ENCODE measurements at places on chromosomes 1 and 21. TPM values are rescaled to one million over a fixed set of nuclear protein-coding genes. Genes with fewer than 3 reads are reported as not detected.

- no peak for DNase-seq
Measured at GRCh38 chr1:153035211-153035610, 4.2 kb downstream of the SPRR1B start.

LMX1A gene
- total RNA-seq = not detected

DNA sequence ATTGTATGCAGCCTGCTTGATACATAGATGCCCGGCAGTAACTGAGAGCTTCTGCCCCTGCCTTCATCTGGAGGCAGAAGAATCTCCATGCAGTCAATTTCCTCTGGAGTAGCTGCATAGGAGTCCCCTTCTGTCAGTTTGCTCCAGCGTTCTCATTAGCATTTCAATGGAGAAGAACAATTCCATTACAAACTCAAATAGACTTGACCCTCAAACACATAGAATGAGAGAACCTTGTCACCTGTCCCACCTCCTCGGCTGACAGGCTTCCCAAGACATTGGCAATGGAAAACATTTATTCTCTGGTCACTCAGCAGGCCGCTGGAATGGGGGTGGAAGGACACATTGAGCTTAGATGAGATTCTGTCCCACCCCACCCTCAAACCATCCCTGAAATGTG lies 45.6 kb upstream of the TMEM51 start:
- no peak for DNase-seq

GRCh38 chr1:220003610-220004299 lies 42.5 kb downstream of the EPRS1 start:
- DNase-seq = no peak

GRCh38 chr1:21704145-21704544 lies 35.0 kb upstream of the RAP1GAP start:
- DNase-seq = no peak

- DNase-seq = no peak
Measured at GRCh38 chr1:18951818-18952391, 4.6 kb downstream of the IFFO2 start.

- no peak for DNase-seq
Measured at GRCh38 chr1:93704052-93704451, 22.4 kb upstream of the BCAR3 start.

DNA sequence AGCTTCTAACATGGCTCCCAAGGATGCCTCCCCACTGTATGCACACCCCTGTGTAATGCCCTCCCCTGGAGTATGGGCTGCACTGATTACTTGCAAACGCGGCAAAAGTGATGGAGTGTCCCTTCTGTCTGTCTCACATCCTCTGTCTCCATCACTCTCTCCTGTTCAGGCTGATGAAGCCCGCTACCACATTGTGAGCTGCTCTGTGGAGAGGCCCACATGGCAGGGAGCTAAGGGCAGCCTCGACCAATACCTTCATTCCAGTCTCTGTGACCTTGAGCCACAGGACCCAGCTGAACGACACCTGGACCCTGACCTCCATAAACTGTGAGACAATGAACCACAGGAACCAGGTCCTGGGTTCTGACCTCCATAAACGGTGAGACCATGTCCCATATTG lies 154.1 kb upstream of the ETV3 start:
- DNase-seq = no peak

- no peak for DNase-seq
Measured at GRCh38 chr1:44696789-44697345, 22.4 kb downstream of the ARMH1 start.

GRCh38 chr1:25430967-25431881 lies 527 bp downstream of the MACO1 start:
- no peak for DNase-seq

SYNC gene
- total RNA-seq = 11.8 TPM

GRCh38 chr1:94032637-94033036 lies 88.3 kb downstream of the ABCA4 start:
- no peak for DNase-seq

GRCh38 chr1:227941509-227942020 lies 6.2 kb downstream of the WNT9A start:
- no peak for DNase-seq

GRCh38 chr1:3669421-3669821 lies 17.1 kb downstream of the TP73 start:
- no peak for DNase-seq

- no peak for DNase-seq
Measured at GRCh38 chr1:56028244-56028643, 551.1 kb downstream of the PLPP3 start.

PDZK1 gene
- total RNA-seq = 0.14 TPM

SLC25A34 gene
- total RNA-seq = 0.42 TPM

DNA sequence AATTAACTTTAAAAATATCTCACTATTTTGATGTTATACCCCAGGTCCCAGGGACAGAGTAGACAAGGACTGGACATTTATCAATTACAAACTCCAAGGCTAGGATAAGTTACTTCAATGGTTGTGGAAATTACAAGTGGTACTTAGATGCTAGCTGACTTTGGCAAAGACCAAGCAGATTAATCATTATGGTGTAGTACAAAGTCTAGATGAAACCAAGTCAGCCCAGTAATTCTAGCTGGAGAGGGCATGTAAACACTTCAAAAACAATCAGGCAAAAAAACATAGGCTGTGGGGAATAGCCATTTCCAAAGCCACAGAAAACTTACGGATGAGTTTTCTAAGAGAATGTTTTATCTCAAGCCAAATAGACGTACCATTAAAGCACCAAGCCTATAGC lies 124.5 kb downstream of the TSEN15 start:
- no peak for DNase-seq

- no peak for DNase-seq
Measured at GRCh38 chr1:208852911-208853310, 608.7 kb upstream of the PLXNA2 start.

C1orf94 gene
- total RNA-seq = not detected

RNF223 gene
- total RNA-seq = not detected

OR10Z1 gene
- not detected for total RNA-seq

FCGR2B gene
- not detected for total RNA-seq

DNA sequence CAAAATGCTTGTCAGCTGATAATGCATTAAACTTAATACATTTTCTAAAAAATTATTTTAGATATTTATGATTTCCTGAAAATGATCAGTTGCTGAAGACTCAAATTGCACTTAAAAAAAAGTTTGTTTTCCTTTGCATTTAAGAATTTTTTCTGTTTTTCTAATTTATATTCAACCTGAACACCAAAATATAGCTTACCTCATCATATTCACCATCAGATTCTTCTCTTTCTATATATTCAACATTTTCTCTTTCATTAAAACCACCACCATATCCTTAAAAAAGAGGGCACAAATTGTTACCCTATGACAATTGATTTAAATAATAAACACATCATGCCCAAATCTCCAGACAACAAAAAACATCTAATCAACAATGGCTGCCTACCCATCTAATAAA lies 8.6 kb downstream of the ZRANB2 start:
- DNase-seq = no peak

- DNase-seq = no peak
Measured at GRCh38 chr1:30011970-30012369, 711.4 kb downstream of the MATN1 start.

DNA sequence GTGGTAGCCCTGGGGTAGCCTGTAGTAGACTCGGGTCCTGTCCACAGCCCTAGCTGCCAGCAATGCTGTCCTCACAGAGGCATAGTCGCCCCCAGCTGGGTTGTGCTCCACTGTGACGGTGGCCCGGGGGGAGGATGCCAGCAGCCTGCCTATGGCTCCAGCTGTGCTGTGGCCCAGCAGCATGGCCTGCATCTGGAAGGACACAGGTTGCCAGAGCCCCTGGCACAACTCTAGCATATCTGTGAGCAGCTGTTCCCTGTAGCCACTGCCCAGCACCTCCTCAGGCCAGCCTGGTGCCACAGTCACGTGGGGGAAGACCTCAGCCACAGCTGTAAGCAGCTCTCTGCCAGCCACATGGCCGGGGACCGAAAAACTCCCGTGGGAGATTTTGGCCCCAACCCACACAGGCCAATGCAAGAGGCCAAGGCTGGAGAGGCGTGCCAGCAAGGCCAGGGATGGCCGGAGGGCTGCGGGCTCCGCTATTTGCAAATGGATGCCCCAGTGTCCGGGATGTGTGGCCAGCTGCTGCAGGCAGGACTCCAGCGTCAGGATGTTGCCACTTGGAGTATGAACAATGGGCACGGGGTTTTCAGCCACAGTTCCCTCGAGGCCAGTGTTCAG lies 13.9 kb downstream of the FAM151A start:
- no peak for DNase-seq

GRCh38 chr1:192516776-192517297 lies 58.7 kb upstream of the RGS1 start:
- no peak for DNase-seq

ATP1A1 gene
- total RNA-seq = 228 TPM

DNA sequence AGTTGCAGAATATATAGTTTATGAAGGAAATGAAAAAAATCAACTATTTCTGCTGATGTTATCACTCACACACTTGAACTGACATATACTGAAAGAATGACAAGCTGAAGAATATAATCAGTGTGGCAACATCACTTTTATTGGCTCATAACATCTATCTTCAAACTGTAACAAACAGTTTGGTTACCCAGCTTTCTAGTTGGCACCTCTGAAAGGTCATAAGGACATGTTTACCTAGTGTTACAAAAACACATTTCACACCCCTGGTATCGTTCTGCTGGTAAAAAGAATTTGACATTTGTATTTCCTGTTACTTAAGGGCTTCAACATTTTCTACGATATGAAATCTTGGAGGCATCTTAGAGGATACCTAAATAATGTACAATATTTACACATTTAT lies 1267.0 kb upstream of the NCAM2 start:
- DNase-seq = no peak

DNA sequence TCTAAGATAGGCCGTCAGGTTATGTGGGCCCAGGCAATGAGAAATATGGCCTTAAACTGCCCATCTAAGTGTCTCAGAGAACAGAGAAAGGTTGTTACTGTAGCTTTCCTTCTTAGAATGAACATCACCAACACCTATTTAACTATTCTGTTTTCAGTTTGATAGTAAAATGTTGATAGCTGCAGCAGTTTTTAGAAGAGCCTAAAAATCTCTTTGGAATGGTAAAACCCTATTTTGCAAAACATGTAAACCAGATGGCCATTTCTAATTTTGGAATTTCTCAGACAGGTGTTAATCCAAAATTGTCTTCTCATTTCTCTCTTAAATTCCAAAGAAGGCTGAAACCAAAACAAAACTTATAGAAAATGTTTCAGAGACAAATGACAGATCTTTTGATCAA lies 57.5 kb downstream of the DIPK1A start:
- no peak for DNase-seq

DNA sequence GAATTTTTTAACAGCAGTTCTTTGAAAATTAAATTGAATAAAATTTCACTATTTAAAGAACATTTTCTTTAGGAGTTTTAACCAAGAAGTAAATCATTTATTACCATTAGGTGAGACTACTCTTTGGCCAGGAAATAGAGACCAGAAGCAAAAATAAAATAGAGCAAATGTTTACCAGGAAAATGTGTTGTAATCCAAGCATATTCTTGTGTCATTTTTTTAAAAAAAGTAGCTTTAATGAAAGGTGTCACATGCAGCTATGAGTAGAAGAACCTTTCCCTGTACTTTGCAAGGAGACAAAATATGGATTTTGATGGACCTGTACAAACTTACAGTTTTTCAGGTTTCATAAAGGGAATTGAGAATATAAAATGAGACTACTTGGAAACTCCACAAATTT lies 140.8 kb downstream of the NFIA start:
- DNase-seq = no peak

GRCh38 chr21:28705616-28706015 lies 287.1 kb downstream of the LTN1 start:
- no peak for DNase-seq

CRB1 gene
- total RNA-seq = not detected

- DNase-seq = no peak
Measured at GRCh38 chr1:17013491-17014320, 2.0 kb upstream of the ATP13A2 start.

GRCh38 chr1:117179471-117179870 lies 31.3 kb downstream of the VTCN1 start:
- no peak for DNase-seq

DNA sequence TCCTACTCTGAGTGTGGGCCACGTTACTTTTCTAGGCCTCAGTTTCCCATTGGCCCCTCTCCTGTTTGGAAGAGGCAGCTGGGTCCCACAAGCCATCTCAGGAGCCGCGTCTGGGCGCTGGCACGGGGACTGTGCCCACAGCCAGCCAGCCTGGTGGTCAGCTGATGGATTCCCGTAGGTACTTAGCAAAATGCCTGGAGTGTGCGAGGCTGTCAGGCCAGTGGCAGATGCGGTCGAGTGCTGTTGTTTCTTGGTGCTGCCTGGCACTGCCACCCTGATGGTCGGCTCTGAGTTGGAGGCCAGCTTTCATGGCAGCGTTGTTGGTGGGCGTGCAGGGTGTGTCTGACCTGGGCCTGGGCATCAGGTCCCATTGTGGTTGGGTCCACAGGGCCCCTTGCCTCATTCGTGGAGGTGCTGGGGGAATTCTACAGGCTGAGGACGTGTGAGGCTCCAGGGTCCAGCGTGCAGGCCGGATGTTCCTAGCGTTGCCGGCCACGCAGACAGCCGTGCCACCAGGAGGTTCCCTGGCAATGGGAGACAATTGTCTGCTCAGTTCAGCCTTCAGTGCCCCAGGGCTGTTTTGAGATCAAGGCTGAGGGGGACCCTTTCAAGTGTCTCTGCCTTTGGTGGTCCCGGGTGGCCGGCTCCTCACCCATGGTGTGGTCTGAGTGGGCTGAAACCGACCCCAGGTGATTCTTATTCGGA lies 20.9 kb downstream of the SKI start:
- no peak for DNase-seq

- no peak for DNase-seq
Measured at GRCh38 chr1:206939131-206939530, 7.1 kb downstream of the PIGR start.

CACNA1S gene
- not detected for total RNA-seq

DNA sequence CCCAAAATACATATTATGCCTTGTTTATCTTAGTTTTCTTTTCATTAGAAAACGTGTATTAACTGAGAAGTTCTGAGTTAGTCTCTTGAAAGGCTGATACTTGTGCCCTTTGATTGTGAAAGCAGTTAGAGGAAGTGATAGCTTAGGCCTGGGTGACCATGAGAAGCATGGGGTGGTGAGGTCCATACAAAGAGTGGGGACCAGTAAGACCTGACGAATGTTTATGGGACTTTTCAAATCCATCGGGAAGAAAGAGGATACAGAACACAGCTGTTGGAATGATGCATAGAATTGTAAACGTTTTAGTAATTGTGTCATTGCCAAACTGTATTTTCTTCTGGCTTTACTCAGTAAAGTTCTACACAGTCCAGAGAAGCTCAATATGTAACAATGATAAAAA lies 259.8 kb downstream of the LMO4 start:
- no peak for DNase-seq

All from pulmonary artery endothelial cell (primary cell).